ENCODE measurements at places on chromosomes 2 and 18. TPM values are rescaled to one million over a fixed set of nuclear protein-coding genes. Genes with fewer than 3 reads are reported as not detected.

DNA sequence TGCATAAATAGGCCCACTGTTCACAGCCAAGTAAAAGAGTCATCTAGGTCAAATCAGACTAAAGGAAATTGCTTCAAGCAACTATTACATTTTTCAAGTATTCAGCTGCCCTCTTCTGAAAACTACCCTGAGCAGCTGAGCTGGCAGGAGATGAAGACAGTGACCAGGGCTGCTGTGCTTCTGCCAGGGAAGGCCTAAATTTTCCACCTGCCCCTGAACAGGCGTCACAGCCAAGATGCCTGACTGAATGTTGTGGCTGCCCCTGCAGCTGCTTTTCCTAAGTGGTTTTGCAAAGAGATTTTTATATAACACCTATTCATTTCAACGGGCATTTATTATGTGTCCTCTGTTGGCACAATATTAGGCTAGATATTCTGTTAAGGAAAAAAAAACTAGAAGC is 96.7 kb upstream of the RPE start:
- peaks cover 29% of the 10 kb centered on the region for H3K4me1 ChIP-seq
- H3K4me3 ChIP-seq = no peak overlapping the region
- no peak overlapping the region for H3K27ac ChIP-seq
- no peak for DNase-seq
- H3K27me3 ChIP-seq = no peaks in the 10 kb centered on the region

DNA sequence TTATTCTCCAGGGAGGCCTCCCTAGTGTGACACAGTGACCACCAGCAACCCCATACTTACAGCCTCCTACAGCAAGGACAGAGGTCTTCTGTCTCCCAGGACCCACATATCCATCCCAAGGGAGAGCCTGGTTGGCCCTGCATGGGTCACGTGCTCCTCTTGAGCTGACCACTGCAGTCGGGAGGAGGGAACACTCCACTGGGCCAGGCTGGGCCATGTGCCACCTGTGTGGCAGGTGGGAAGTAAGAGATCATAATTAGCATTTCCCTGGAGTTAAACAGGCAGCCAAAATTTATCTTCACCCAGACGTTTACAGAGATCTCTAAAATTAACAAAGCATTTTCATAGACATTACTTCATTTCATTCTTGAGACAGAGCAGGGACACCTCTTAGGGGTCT is 33.4 kb upstream of the MLPH start:
- DNase-seq = no peak
- H3K4me1 ChIP-seq = no peaks in the 10 kb centered on the region
- no peaks in the 10 kb centered on the region for H3K36me3 ChIP-seq
- H3K27ac ChIP-seq = no peak overlapping the region

DNA sequence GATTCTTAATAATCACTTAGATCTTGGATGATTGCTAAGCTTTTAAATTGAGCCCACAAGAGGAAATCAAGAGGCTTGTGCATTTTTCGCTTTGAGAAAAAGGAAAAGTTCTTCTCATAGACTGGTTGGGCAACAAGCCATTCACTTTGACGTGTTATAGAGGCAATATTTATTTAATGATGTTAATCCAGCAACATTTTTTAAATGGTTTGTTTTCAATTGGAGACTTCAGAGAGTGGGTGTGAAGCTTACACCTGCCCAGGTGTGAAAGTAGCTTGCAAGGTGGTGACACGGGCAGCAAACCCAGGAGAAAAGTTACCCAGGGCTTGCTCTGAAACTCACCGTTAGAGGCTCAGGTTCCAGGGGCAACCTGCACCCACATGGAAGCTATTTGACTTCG is 858.9 kb downstream of the GALR1 start:
- H3K27me3 ChIP-seq = no peaks in the 10 kb centered on the region
- H3K36me3 ChIP-seq = no peaks in the 10 kb centered on the region
- DNase-seq = no peak
- no peak overlapping the region for H3K4me3 ChIP-seq
- H3K27ac ChIP-seq = no peak overlapping the region

GRCh38 chr18:57030417-57030816 is 116.5 kb upstream of the BOD1L2 start:
- H3K4me3 ChIP-seq = no peak overlapping the region
- no peak for DNase-seq

- peaks cover 11% of the 10 kb centered on the region for H3K4me1 ChIP-seq
- DNase-seq = no peak
- H3K27me3 ChIP-seq = no peaks in the 10 kb centered on the region
These were observed 436.5 kb downstream of the RND3 start for GRCh38 chr2:150051004-150051403.

Gene LCT
- 0.19 TPM for total RNA-seq

Gene NEB
- 0.77 TPM for total RNA-seq

- no peak for DNase-seq
- no peaks in the 10 kb centered on the region for H3K27me3 ChIP-seq
- peaks cover 30% of the 10 kb centered on the region for H3K36me3 ChIP-seq
- H3K27ac ChIP-seq = peak overlapping the region; percentile 21
- H3K4me1 ChIP-seq = peaks cover 24% of the 10 kb centered on the region
These were observed 4.7 kb downstream of the CDH19 start for GRCh38 chr18:66599190-66599589.

GRCh38 chr2:119425119-119425405 is 6.6 kb upstream of the TMEM37 start:
- peaks cover 6% of the 10 kb centered on the region for H3K36me3 ChIP-seq
- H3K4me1 ChIP-seq = peaks cover 55% of the 10 kb centered on the region
- DNase-seq = no peak
- H3K4me3 ChIP-seq = no peak overlapping the region
- H3K27ac ChIP-seq = no peak overlapping the region

DNA sequence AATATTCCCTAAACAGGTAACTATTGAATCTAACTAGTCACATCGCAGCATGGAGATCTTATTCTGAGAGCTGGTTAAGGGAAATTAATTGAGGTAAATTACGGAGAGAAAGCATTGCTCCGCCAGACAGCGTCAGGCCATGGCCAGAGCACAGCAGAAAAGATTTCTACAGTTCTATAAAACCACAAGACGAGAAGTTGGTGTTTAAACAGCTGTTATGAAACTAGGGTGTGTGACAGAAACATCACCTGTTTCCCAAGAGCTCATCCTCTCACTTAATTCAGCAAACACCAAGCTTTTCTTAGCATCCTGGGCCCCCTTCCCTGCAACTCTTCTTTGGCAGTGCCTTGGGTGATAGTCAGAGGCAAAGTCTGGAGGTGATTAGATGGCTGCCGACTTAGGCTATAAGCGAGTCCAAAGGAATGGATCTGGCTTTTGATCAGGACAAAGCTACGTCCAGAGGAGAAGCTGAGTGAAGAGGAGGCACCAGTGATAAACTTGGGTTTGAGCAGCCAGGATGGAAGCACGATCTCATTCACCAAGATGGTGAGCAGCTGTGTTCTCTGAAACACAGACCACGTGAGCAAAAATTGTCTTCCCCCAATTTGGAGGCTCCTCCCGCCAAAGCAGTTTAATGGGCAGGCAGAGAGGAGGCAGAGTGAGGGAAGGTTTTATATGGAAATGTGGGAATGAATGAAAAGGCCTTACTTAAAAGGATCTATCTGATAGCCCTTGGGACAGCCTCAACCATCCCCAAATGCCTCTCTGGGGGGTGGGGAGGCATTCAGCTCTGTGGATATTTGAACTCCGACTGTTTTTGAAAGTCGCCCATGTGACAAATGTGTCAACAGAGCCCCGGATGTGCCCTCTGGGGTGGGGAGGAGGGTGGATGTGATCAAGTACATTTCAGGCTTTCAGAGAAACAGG is 57.8 kb downstream of the PKDCC start:
- H3K4me3 ChIP-seq = no peak overlapping the region
- H3K36me3 ChIP-seq = no peaks in the 10 kb centered on the region
- peaks cover 22% of the 10 kb centered on the region for H3K4me1 ChIP-seq
- DNase-seq = no peak
- peaks cover 5% of the 10 kb centered on the region for H3K27me3 ChIP-seq
